ENCODE measurements at places on chromosomes 7 and 10. TPM values are rescaled to one million over a fixed set of nuclear protein-coding genes. Genes with fewer than 3 reads are reported as not detected.

The VKORC1L1 gene
- total RNA-seq: 13.9 TPM

The PCLO gene
- 0.29 TPM for total RNA-seq

The THNSL1 gene
- total RNA-seq: 3.8 TPM

The LRRD1 gene
- not detected for total RNA-seq

The PAPOLB gene
- not detected for total RNA-seq

The ANXA8 gene
- total RNA-seq: not detected

The CYP2C8 gene
- 0.09 TPM for total RNA-seq

The ZNF518A gene
- total RNA-seq: 37.1 TPM

The LDB1 gene
- 13.2 TPM for total RNA-seq

DNA sequence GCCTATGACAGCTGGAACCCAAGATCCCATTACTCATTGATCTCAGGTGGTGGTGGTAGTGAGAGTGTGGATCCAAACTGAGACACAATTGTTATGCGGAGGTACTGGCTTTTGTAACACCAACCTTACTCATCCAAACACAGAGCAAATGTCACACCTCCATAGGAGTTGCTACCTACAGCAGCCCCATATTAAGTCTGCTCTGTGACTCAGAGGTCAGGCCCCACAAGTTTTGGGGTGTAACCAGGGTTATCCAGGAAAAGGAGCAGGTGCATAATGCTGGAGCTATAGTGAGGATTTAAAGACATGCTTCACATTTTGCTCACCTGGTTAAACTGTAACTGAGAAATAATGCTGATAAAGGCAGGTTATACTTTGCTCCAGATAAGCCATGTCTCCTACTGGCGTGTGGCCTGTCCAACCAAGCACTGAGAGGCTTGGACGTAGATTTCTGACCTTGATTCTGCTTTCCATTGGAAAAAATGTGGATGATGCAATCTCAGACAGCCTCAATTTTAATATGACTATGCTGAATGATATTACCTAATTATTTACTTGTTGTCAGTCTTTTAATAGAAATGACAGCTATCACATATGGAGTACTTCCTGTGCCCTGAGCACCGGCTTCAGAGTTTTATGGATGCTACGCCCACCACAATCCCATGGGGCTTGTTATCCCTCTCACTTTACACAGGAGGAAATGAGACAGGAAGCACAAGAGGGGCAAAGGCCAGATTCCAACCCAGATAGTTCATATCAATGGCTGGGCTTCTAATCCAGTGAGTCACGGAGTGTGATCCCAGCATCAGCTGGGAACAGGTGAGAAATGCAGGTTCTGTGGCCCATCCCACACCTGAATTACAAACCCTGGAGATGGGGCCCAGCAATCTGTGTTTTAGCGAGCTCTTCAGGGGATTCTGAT, 181.3 kb downstream of the CHN2 start:
- peaks cover 29% of the 10 kb centered on the region for H3K4me1 ChIP-seq
- no peak overlapping the region for H3K4me3 ChIP-seq
- H3K27ac ChIP-seq: peak overlapping the region; percentile 48
- peaks cover 28% of the 10 kb centered on the region for H3K36me3 ChIP-seq
- DNase-seq: peak; percentile 71

GRCh38 chr10:48614481-48615390, 9.9 kb upstream of the ARHGAP22 start:
- H3K4me1 ChIP-seq: no peaks in the 10 kb centered on the region
- no peak for DNase-seq
- H3K27ac ChIP-seq: no peak overlapping the region
- no peaks in the 10 kb centered on the region for H3K36me3 ChIP-seq

- no peaks in the 10 kb centered on the region for H3K4me1 ChIP-seq
- no peaks in the 10 kb centered on the region for H3K36me3 ChIP-seq
- H3K4me3 ChIP-seq: no peak overlapping the region
- no peak for DNase-seq
- no peaks in the 10 kb centered on the region for H3K27me3 ChIP-seq
- H3K27ac ChIP-seq: no peak overlapping the region
These were observed 54.7 kb upstream of the LANCL2 start for GRCh38 chr7:55310287-55311025.

GRCh38 chr10:72800000-72800740, 93.4 kb upstream of the OIT3 start:
- H3K36me3 ChIP-seq: no peaks in the 10 kb centered on the region
- no peak overlapping the region for H3K4me3 ChIP-seq
- H3K27ac ChIP-seq: no peak overlapping the region
- peaks cover 23% of the 10 kb centered on the region for H3K4me1 ChIP-seq
- no peaks in the 10 kb centered on the region for H3K27me3 ChIP-seq

DNA sequence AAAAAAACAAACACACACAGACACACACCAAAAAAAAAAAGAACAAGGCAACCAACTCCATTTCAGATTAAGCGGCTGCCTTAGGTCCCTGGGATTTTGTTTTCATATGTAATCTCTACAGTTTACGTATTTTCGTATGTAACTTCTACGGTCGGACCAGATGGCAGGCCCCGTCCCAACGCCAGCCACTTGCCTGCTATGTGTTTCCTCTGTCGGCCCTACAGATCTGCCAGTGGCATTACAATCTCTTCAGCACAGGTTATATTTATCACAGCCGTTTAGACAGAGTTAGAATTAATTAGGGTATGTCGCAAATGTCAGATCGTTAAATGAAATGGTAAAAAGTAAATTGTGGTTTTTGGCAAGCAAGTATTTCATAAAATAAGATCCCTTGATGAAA, 99.3 kb downstream of the DNAJB6 start:
- H3K27me3 ChIP-seq: peaks cover 31% of the 10 kb centered on the region
- no peak for DNase-seq
- H3K4me3 ChIP-seq: no peak overlapping the region
- H3K36me3 ChIP-seq: no peaks in the 10 kb centered on the region
- H3K27ac ChIP-seq: no peak overlapping the region

DNA sequence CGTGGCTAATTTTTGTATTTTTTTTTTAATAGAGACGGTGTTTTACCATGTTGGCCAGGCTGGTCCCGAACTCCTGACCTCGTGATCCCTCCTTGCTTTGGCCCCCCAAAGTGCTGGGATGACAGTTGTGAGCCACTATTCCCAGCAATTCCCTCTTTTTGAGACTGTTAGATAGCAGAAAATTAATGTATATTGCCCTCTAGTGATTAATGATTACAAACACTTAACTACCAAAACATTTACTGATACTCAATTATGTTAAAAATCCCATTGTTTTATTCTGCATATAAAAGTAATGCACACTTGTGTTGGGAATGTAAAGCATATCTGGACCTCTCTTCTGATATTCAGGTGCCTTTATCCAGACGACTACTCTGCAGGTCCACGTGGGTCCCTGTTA, 41.2 kb upstream of the COBL start:
- no peaks in the 10 kb centered on the region for H3K36me3 ChIP-seq
- no peak overlapping the region for H3K4me3 ChIP-seq
- H3K4me1 ChIP-seq: peaks cover 43% of the 10 kb centered on the region
- no peak for DNase-seq

- peak; percentile 64 for DNase-seq
- no peaks in the 10 kb centered on the region for H3K4me1 ChIP-seq
- H3K27ac ChIP-seq: no peak overlapping the region
These were observed 5.0 kb upstream of the ANKRD61 start for GRCh38 chr7:6026011-6026819.

GRCh38 chr10:111119637-111120036, 42.8 kb downstream of the ADRA2A start:
- H3K27ac ChIP-seq: no peak overlapping the region
- no peaks in the 10 kb centered on the region for H3K36me3 ChIP-seq
- no peaks in the 10 kb centered on the region for H3K4me1 ChIP-seq
- DNase-seq: no peak
- H3K4me3 ChIP-seq: no peak overlapping the region

- DNase-seq: no peak
- no peak overlapping the region for H3K27ac ChIP-seq
- H3K27me3 ChIP-seq: no peaks in the 10 kb centered on the region
- H3K36me3 ChIP-seq: no peaks in the 10 kb centered on the region
These were observed 536.5 kb upstream of the TEX47 start for GRCh38 chr7:89332026-89332425.

DNA sequence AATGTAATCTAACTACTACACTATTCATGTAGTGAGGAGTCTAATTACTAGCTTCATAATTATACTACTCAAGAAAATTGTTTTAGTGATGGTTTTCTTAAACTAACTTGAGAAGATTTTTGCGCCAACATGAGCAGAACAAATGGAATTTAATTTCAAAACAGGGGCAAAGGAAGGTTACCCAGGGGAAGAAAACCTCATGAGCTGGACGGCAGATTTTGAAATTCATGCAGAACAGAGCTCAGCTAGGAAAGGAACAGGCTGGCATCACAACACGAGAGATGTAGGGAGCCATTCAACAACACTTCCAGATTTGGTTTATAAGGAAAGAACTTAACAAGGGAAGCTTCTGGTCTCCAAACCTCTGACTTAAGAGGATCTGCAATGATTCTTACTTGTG, 235.3 kb upstream of the PRKCQ start:
- H3K4me1 ChIP-seq: no peaks in the 10 kb centered on the region
- no peaks in the 10 kb centered on the region for H3K27me3 ChIP-seq
- no peak for DNase-seq
- no peaks in the 10 kb centered on the region for H3K36me3 ChIP-seq
- no peak overlapping the region for H3K4me3 ChIP-seq
- no peak overlapping the region for H3K27ac ChIP-seq

GRCh38 chr7:157423348-157423747, 86.5 kb downstream of the DNAJB6 start:
- H3K27ac ChIP-seq: no peak overlapping the region
- peaks cover 11% of the 10 kb centered on the region for H3K4me1 ChIP-seq
- H3K4me3 ChIP-seq: no peak overlapping the region
- no peak for DNase-seq
- H3K36me3 ChIP-seq: no peaks in the 10 kb centered on the region

- no peak overlapping the region for H3K27ac ChIP-seq
- no peak overlapping the region for H3K4me3 ChIP-seq
- H3K4me1 ChIP-seq: no peaks in the 10 kb centered on the region
- no peaks in the 10 kb centered on the region for H3K36me3 ChIP-seq
- DNase-seq: no peak
- peaks cover 5% of the 10 kb centered on the region for H3K27me3 ChIP-seq
These were observed 317.5 kb downstream of the WDR11 start for GRCh38 chr10:121168545-121169216.

DNA sequence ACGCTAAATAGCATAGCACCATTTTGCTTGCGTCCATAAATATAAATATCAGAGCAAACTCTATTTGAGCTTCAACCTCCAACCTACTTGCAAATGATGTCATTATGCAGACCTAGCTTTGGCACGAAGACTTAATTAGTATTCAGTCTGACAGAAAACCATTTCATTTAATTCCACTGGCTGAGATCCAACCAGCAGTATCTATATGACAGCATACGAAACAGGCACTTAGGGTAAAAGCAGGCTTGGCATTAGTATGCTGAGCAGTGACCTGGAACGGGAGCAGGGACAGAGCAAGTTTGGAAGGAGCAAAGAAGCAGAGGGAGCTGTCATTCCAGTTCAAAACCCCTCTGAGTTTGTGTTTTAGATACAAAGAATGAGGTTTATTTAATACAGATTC, 312.5 kb upstream of the CHRM2 start:
- H3K36me3 ChIP-seq: no peaks in the 10 kb centered on the region
- no peak overlapping the region for H3K4me3 ChIP-seq
- H3K27ac ChIP-seq: no peak overlapping the region
- H3K27me3 ChIP-seq: no peaks in the 10 kb centered on the region

DNA sequence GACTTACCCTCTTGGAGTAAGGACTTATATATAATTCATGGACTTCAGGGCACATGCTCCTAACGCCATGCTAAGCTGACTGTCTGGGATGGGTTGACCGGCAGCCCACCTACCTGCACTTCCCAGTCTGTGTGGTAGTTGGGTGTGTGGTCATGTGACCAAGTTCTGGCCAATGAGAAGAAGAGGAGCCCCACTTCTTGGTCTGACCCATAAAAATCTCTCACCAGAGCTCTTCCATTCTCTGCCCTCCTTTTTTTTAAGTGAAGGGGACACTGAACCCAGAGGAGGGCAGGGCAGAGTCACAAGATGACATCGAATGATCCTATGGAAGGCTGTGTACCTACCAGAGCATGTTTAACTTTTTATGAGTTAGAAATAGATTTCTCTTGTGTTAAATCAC, 370.1 kb downstream of the FRMD4A start:
- H3K36me3 ChIP-seq: no peaks in the 10 kb centered on the region
- no peak overlapping the region for H3K27ac ChIP-seq
- no peak overlapping the region for H3K4me3 ChIP-seq
- peaks cover 1% of the 10 kb centered on the region for H3K27me3 ChIP-seq

DNA sequence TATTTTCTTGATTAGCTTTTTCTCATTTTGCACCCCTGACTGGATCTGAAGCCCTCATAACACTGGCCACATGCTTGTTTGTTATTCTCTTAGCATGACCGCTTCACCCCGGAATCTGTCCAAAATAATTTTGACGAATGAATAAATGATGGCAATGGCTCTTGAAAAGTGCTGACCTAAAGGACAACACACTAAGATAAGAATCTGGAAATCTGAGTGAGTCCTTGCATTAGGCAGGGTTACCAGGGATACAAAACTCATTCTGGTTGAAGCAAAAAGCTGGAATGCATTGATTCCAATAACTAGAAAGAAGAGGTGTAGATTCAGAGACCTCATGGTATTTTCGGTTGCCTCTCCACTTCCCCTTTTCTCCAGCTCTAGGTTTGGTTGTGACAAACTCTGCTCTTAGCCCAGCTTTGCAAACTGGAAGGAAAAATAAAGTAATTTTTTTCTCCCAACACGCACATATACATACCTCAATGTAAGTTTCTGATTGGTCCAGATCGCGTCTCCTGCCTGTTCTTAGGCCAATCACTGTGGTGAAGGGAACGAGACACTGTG, 157.4 kb downstream of the SKIDA1 start:
- no peak for DNase-seq
- no peaks in the 10 kb centered on the region for H3K27me3 ChIP-seq
- peaks cover 23% of the 10 kb centered on the region for H3K4me1 ChIP-seq
- H3K4me3 ChIP-seq: no peak overlapping the region

GRCh38 chr10:80278480-80278879, 11.0 kb downstream of the MAT1A start:
- H3K36me3 ChIP-seq: peaks cover 17% of the 10 kb centered on the region
- H3K27me3 ChIP-seq: no peaks in the 10 kb centered on the region
- peaks cover 44% of the 10 kb centered on the region for H3K4me1 ChIP-seq
- no peak overlapping the region for H3K4me3 ChIP-seq

- no peak for DNase-seq
- H3K27ac ChIP-seq: no peak overlapping the region
- peaks cover 53% of the 10 kb centered on the region for H3K27me3 ChIP-seq
- H3K4me3 ChIP-seq: no peak overlapping the region
- no peaks in the 10 kb centered on the region for H3K4me1 ChIP-seq
These were observed 49.1 kb upstream of the STEAP1B start for GRCh38 chr7:22549051-22549450.

DNA sequence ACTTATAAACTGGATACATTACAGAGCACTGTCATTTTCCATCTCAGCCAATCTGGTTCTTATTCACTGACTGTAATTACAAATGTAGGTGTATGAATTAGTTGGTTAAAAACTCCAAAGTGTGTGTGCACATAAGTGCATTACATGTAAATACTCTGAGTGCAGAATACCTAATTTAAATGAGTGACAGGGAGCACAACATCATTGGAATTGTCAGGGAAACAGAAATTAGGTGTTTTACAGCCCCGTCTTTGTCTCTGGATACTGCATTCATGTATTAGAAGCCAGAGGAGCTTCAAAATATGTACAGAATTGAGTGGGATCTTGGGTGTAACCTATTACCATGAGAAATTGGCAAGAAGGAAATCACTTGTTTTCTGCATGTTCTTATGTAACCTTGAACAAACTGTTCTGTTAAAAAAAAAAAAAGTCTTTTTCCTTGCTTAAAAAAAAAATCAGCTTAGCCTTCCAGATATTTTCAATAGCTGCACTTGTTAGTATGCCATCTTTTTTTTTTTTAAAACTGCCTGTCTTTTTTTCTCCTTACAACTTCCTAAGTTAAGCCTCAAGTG, 31.1 kb downstream of the CELF2 start:
- no peak overlapping the region for H3K27ac ChIP-seq
- H3K36me3 ChIP-seq: no peaks in the 10 kb centered on the region
